H7 (cell line): ENCODE measurements at places on chromosomes 2 and 18. TPM values are rescaled to one million over a fixed set of nuclear protein-coding genes. Genes with fewer than 3 reads are reported as not detected.

EML4 gene
- 61.1 and 90.4 TPM in 2 replicates for total RNA-seq

HOXD3 gene
- total RNA-seq, result not detected in 2 replicates

CXCR1 gene
- not detected in 2 replicates for total RNA-seq

EFR3B gene
- total RNA-seq, result 3.3 and 3.4 TPM in 2 replicates

MLPH gene
- 1.1 and 6.1 TPM in 2 replicates for total RNA-seq

SLC16A14 gene
- total RNA-seq, result 1.3 and 2.1 TPM in 2 replicates
